ENCODE measurements at places on chromosomes 6 and 20.
A peak's percentile ranks its signal among the peaks of the same experiment; 100 is the strongest.

DNA sequence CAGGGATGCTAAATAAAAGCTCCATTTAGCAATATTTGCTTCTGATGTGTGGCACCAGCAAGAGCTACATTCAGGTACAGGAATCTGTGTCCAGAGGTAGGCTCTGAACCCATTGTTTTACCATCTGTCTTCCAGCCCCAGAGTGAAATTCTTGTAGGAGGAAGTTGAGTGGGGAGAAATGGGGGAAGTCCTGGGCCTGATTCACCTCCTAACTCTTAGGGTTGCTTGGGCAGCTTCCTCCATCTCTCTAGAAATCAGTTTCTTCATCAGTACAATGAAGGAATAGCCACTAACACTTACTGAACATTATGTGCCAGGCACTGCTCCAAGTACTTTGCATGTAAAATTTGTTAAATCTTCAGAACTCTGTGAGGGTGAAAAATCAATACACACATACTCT lies 35.1 kb upstream of the TSPYL1 start:
- DNase-seq, result no peak

- no peak for DNase-seq
These were observed 121.6 kb downstream of the DHX35 start for GRCh38 chr20:39083761-39084160.

- no peak for DNase-seq
These were observed 216.8 kb downstream of the GJA1 start for GRCh38 chr6:121652223-121652622.

- no peak for DNase-seq
These were observed 3.8 kb downstream of the NCOA7 start for GRCh38 chr6:125794342-125795137.

GRCh38 chr20:50101887-50102286 lies 11.1 kb downstream of the UBE2V1 start:
- no peak for DNase-seq

GRCh38 chr20:10490706-10491105 lies 55.6 kb downstream of the SLX4IP start:
- no peak for DNase-seq

DNA sequence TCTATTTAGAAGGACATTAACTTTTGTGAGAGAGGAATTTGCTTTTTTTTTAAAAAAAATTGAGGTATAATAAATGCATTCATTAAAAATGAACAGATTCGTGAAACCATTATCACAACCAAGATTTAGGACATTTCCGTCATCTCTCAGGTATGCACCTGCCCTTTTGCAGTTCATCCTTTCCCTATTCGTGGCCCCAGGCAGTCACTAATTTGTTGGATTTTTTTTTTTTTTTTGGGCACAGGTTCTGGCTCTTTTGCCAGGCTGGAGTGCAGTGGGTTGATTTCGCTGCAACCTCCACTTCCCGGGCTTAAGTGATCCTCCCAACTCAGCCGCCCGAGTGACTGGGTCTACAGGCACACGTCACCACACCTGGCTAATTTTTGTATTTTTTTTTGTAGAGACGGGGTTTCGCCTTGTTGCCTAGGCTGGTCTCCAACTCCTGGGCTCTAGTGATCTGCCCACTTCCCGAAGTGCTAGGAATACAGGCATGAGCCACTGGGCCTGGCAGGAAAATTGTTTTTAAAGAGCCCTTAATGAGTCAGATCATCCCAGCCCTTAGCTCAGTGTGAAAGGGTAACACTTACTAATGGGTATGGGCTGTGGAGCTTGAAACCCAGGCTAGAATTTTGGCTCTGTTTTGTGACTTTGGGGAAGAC lies 9.2 kb downstream of the PHF3 start:
- no peak for DNase-seq

GRCh38 chr6:18203786-18204185 lies 48.6 kb downstream of the KDM1B start:
- DNase-seq, result no peak

- peak; percentile 94 for DNase-seq
These were observed 44.6 kb downstream of the TOX2 start for GRCh38 chr20:43959079-43959919.

GRCh38 chr6:37463110-37463509 lies 30.1 kb downstream of the CMTR1 start:
- DNase-seq, result no peak

DNA sequence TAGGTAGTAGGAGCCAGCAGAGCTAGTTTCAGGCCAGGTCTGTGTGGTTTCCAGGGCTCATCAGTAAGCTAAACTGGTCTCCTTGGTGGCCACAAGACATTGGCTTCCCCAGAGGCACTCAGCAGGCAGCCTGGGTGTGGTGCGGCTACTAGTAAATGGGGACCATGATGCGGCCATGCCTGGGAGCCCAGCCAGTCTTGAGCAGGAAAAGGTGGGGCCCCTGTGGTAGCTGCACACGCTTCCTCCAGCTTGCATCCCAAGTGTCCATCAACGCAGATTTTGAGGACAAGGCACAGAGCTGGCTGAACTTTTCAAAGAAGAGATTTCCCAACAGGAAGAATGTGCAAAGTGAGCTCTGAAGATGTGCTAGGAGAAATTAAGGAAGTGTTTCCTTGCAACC lies 107.4 kb upstream of the NAA20 start:
- no peak for DNase-seq

- peak; percentile 40 for DNase-seq
These were observed 508.0 kb downstream of the TBC1D32 start for GRCh38 chr6:120826253-120826652.

GRCh38 chr6:79525272-79526100 lies 11.7 kb downstream of the LCA5 start:
- DNase-seq, result no peak

- no peak for DNase-seq
These were observed 10.4 kb upstream of the FKBPL start for GRCh38 chr6:32140420-32141046.

GRCh38 chr6:168496997-168497331 lies 56.0 kb downstream of the SMOC2 start:
- DNase-seq, result peak; percentile 59

DNA sequence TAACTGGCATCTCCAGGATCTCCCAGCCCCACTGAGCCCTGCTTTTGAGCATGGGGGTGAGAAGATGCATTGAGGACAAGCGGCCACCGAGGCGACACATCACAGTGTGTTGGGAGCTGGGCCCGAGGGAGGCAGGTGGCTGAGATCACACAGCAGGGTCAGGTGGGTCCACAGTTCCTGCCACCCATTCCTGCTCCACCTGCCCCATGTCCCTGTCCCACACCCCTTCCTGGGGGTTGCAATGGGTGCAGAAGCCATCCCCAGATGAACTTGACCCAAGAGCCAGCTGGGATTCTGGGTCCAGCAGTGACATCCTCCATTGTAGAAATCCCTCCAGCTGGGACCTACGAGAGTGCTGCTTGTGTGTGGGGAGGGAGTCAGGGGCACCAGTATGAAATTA lies 1.0 kb downstream of the TGM2 start:
- DNase-seq, result no peak

DNA sequence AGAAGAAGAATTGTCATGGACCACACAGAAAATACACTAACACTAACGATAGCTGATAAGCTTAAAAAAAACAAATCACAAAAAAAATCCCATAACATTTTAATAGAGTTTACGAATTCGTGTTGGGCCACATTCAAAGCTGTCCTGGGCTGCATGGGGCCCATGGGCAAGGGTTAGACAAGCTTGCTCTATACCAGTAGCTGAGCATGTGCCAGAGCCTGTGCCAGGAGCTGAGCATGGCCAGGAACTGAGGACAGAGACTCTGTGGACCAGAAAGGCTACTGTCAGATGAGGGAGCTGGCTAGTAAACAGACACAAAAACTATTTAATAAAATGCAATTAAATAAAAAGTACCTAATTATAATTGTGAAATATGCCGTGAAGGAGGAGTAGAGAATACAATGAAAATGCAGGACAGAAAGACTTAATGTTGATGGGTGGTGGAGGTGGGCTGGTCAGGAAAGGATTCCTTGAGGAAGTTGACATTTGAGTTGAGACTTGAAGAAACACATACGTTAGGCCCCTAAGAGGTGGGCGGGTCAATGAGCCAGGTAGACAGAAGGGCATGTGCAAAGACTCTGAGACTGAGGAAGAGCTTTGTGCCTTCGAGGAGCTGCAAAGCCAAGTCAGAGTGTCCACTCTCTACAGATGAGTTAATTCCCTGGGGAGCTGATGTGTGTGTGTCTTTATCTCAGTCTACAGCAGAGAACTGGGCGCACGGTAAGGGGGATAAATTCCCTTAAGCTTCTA lies 66.1 kb downstream of the JPH2 start:
- no peak for DNase-seq

DNA sequence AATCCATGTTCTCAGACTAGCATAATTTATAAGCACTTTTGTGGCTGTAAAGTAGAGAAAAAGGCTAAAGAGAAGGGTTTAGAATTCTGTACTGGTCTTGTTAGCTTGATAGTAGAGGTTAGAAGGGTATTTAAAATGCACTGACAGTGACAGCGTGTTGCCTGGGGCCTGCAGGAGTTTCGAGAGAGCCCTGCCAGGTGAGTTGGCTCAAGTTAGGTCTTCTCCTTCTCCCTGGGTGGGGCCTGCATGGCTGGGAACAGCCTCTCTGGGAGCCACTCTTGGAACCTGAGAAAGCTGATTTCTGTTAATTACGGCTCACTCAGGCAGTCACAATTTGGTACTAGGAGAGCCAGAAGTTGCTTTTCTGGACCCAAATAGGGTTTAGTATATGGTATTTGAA lies 103.7 kb downstream of the ARID1B start:
- DNase-seq, result peak; percentile 36

DNA sequence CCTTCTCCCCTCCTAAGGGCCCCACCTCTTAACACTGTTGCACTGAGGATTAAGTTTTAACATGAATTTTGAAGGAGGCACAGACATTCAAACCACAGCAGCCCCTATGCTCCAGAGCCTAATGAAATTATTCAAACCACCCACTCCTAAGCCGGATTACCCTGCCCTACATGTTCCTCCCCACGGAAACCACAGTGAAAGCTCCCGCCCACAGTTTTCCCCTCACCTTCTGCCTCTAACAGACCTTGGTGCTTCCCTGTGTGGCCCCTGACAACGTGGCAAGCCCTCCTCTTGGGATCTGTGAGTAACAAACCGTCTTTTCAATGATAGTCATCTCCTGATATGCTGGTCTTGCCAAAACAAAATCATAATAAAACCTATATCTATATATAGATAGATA lies 74.8 kb downstream of the RIN2 start:
- DNase-seq, result no peak

DNA sequence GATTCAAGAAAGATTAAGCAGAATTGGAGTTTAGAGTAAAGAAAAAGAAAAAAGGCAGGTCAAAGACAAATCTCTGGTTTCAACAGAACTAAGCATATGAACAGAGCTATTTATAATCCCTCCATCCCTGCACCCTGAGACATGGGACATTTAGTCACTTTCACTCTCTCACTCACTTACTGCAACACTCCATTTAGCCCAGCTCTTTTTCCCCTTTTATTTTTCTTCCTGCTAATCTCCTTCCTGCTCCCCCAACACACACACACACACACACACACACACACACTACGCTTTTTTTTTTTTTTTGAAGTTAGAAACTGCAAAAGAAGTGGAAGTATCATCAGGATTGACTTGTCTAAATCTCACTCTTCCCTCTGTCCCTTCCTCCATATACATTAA lies 45.1 kb upstream of the TBC1D7 start:
- no peak for DNase-seq

- no peak for DNase-seq
These were observed 157.1 kb upstream of the THEMIS start for GRCh38 chr6:128057946-128058345.

GRCh38 chr6:117951783-117952182 lies 44.7 kb downstream of the SLC35F1 start:
- DNase-seq, result no peak

DNA sequence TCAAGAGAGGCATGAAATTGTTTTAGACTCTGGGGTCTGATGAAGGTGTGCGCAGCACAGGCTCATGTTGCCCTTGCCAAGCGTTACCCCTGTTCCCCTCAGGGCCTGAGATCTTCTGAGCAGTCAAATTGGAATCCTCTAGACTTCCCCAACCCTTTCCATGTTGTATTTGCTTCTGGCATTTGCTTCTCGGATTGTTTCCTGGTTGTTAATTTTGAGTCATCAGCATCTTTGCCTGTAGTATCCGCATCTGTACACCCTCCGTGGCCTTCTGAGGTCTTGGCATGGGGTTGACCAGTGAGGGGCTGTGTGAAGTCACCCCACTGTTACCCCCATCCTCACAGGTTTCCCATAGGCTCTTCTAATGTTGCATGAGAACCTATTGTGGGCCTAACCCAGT lies 40.9 kb downstream of the SLC24A3 start:
- DNase-seq, result no peak

- DNase-seq, result peak; percentile 29
These were observed 39.0 kb downstream of the HLA-A start for GRCh38 chr6:29981211-29981812.

DNA sequence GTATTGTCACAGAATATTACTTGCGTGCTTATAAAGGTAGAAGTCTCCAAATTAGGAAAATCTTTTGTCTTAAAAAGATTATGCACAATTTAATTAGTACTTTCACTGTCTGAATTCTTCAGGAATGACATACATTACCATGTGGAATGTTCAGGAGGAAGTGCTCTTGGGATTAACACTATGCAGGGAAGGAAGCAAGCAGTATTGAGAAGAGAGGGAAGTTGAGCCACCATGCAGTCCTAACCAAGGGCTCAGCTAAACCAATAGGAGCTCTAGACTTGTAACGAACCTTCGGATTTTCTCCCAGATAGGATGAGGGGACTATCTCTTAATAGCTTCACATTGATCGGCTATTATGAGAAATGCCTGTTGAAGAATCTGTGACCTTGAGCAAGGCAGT lies 918.4 kb upstream of the MANEA start:
- DNase-seq, result no peak

DNA sequence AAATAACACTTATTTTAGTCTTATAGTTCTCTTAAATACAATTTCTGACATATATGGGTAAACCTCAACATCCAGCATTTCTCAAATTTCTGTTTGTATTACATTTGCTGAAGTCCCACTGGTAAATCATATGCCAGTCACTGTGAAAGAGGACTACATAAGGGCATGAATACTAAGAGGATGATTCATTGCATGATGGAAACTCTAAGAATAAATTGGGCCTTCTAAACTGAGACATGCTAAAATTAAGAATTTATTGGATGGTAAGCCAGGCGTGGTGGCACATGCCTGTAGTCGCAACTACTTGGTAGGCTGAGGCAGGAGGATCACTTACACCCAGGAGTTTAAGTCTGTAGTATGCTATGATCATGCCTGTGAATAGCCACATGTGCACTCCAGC lies 12.1 kb downstream of the DEFB123 start:
- no peak for DNase-seq

DNA sequence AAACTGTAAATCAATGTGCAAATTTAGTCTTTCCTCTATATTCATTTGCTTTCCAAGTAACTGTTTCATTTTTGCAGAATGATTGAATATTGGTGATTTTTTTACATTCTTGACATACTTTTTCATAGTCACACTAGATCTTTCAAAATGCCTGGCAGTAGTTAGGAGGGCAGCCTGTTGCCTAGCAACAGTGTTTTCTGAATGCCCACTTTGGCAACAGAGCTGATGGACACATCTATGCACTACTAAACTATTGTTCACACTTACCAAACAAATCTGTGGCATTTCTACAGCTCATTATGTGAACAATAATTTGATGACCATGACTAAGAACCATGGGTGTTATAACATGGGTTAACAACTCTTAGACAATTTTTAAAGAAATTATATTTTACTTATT lies 438.0 kb upstream of the IMPG1 start:
- no peak for DNase-seq

- peak; percentile 73 for DNase-seq
These were observed 18.5 kb downstream of the SNRPB start for GRCh38 chr20:2451939-2452732.

- no peak for DNase-seq
These were observed 178.2 kb upstream of the THEMIS start for GRCh38 chr6:128079021-128079420.

All from NCI-H1105 treated with DMSO at 0.1 percent for 48 hours (cell line).